Central memory CD4-positive, alpha-beta T cell (primary cell): ENCODE measurements at places on chromosomes 6 and 20.

DNA sequence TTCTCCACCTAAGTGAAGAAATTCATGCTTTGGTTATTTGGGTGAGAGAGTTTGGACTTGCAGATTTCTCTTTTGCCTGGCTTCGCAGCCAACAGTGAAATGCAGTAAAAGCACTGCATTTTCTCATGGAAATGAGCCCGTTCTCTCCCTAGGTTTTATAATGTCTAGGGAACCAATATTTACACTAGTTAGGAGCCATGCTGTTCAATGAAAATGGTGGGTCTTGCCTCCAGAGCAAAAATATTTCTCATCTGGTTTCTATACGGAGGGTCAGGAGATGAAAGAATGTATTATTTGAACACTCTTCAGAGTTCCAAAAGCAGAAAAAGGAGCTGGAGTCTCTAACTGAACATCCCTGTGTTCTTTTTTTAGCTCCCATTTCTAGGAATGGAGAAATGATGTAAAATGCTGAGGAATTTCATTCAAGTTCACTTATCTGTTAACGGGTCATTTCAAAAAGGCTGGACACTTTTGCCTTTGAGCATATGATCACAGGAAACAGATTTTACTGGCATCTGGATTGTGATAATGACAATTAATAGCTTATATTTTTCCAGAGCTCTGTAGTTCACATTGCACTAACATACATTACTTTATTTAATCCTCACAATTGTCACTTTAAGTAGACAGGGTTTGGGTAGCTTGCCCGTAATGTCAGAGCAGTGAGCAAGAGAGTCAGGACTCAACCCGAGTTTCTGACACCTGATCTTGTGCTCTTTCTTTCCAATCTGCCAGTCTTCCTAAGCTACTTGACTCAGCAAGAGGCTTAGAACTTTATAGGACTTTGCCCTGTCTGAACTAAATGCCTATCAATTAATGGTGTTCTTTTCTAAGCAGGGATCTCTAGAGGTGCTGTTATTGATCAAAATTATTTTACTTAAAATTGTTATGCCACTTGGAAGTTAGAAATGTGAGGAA, 78.0 kb downstream of the PPP1R14C start:
- DNase-seq = no peak

DNA sequence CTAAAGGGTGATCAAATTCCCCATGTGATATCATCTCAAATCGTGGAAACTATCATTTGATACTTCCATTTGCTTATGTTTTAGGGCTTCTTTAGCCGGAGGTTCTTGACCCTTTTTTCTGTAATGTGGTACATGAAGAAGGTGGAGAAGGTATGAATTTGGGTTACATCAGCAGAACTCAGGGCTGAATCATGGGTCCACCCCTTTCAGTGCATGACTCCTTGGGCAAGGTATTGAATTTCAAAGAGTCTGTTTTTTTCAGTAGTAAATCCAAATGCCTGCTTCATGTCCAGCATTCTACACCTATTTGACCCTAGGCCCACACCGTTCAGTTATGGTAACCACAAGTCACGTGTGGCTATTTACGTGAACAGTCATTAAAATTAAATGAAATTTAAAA, 30.6 kb upstream of the QKI start:
- no peak for DNase-seq

DNA sequence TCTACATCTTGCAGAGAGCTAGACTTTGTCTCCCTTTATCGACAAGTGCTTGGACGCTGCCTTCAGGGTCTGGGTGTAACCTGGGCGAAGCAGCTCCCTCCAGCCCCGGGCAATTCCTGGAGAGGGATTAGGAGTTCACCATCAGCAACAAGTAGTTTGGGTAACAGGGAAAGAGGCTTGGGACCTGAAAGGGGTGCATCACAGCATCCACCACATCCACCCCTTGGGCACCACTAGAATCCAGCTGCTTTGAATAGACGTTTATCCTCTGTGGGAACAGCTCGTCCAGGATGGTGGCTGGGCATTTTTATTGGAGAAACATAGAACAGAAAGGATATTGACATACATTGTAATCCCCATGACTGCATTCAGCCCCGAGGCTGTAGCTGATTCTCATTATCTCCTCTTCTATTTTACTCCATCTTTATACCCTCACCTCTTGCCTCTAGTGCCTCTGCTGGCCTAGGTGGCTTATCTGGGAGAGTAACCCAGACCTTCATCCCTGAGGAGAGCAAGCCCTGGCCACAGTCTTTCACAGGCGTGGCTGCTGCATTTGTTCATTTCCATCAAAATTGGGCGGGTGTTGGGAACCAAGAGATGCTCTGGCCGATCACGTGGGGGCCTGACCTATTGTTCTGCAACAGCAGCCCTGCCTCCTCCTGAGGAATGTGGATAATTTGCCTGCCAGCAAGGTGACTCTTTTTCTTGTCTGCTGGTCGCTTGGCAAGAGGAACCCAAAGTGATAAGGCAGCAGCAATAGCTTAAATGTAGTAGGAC, 109.2 kb upstream of the RALGAPA2 start:
- no peak for DNase-seq

DNA sequence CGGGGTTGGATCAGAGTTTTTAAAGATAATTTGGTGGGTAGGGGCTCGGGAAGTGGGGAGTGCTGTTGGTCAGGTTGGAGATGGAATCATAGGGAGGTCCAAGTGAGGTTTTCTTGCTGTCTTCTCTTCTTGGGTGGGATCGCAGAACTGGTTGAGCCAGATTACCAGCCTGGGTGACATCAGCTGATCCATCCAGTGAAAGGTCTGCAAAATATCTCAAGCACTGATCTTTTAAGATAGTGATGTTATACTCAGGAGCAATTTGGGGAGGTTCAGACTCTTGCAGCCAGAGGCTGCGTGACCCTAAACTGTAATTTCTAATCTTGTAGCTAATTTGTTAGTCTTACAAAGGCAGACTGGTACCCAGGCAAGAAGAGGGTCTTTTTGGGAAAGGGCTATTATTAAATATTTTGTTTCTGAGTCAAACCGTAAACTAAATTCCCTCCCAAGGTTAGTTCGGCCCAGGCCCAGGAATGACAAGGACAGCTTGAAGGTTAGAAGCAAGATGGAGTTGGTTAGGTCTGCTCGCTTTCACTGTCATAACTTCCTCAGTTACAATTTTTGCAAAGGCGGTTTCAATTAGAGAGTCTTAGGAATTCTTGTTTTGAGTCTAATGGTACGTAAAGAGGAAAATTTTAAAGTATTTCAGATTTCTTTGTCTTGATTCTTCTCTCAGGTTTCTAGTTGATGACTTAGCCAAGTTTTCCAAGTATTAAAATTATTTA, 53.1 kb downstream of the SCAF8 start:
- no peak for DNase-seq

DNA sequence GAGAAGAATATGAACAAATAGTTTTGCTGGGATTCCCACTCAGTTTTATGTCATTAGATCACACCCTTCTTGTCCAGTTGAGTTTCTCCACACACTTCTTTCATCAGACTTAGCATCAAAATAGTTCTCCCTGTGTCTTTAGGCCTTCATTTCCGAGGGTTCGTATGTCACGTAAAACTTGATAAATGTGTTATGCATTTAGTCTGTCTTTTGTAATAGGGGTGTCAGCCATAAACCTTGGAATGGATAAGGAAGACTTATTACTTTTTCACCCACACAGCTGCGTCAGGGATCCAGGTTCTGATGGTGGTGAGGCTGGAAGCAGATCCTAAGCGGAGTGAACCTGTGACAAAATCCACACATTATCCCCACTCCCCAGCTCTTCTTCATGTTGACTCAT, 246.8 kb downstream of the CD83 start:
- no peak for DNase-seq

DNA sequence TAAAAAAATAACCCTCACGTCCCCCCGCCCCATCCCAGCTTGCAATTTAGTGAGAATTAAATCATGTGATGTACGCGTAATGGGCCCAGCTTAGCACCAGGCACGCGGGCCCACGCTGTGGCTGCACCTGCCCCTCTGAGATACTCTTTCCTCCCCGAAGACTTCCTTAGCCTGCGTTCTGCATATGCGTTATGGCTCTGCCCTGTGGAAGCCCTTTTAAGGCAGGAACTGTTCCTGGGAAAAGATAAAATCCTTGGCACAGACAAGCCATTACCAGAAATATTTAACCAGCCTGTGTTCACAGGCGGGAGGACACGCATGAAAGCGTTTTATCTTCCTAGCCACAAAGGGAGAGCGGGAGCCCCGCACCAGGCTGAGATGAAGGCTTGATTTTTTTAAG, 311.0 kb downstream of the LRFN2 start:
- no peak for DNase-seq

GRCh38 chr6:39421383-39422225, 99.1 kb upstream of the KCNK16 start:
- DNase-seq = no peak

- peak; percentile 10 for DNase-seq
Measured at GRCh38 chr6:41427642-41428335, 92.4 kb downstream of the NCR2 start.

DNA sequence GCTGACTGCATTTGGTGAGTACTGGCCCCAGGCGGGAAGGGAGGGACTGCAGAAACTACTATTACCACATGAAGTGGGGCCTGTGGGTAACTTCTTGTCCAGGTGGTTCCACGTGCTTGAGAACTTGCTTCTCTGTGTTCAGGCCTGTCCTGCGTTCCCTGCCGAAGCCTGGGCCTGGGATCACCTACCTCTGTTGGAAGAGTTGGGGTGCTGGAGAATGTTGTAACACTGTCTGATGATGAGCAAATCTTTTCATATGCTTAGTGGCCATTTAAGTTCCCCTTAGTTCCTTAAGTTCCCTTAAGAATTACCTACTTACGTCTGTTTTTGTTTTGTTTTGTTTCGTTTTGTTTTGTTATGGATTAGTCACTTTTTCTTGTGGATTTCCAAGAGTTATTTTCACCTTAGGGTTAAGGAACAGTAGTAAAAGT, 154.4 kb downstream of the DTNBP1 start:
- DNase-seq = no peak

DNA sequence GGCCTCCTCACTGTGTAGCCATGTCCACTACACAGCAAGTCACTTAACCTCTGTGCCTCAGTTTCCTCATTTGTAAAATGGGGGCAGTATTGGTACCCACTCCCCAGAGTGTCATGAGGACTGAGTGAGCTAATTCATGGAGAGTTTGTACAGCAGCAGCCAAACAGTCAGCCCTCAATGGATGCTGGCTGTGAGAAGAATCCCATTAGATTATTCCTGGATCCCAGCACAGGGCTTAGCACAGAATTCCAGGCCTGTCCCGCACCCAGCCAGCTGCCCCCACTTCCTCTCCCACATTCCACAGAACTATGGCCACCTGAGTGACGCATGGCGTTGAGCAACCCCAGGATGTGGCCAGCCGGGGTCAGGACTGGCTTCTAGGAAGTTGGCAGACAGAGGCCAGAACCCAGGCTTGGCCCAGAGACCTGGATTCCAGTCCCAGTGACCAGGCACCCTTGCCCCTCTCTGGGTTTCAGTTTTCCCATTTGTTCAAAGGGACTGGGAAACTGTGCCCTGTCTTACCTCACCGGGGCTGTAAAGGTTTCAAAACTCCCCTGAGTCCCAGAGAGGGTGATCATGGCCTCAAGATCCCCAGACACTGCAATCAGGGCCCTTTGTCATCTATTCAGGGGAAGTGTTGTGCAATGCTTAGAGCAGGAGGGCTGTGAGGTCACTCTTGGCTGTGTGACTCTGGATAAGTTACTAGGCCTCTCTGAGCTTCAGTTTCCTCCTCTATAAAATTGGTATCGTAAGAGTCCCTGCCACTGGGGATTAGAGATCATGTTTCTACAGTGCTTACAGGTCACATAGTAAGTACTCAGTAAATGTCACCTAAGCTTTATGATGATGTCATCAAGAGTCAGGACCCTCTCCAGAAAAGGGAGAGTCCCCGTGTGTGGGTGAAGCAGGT, 3.0 kb upstream of the TGM2 start:
- no peak for DNase-seq

GRCh38 chr6:170378502-170378901, 71.9 kb downstream of the FAM120B start:
- DNase-seq = no peak

DNA sequence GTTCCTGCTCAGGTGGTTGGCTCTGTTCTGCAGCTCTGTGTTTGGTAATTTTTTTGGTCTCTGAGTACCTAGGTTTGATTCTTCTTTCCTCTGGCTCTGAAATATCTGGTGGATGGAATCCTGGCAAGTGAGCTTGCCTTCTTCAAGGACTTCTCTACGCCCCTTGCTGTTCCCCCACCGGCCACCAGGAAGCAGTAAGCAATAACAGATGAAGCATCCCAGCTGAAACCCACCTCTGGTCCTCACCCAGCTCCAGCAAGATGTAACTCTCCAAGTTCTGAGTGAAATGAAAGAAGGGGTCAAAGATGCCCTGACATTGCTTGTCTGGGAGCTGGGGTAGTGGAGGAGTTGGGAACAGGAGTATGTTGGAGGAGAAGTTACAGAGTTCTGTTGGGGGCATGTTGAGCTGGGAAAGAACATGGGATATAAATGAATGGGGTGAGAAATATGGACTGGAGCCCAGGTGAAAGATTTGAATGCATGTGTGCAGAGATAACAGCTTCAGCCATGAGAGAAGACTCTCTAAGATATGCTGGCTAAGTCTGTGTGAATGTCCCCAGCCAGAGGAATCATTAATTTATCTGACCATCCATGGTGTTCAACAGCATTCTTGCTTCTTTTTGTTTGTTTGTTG, 51.3 kb upstream of the GLP1R start:
- DNase-seq = no peak

DNA sequence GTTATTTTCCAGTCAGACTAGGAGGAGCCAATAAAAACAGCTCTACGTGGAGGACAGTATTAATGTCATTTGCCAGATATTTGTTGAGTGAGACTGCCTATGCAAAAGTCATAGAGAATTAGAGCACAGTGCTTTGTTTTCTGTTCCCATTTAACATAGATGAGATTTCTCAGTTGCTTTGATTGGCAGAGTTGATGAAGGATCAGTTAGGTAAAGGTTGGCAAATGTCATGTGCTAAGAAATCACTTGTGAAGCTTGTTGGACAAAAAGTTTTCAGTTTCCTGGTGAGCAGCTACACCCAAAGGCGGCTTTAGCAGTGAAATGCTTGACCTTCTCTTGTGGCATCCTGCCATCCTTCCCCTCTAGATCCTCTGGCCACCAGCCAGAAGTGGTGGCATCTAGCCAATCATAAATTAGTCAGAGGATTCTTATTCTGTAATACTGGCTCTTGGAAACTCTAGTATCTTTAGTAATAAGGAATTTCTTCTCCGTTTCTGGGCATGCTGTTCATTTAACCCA, 37.0 kb downstream of the BCKDHB start:
- no peak for DNase-seq

GRCh38 chr6:129943637-129944271, 74.6 kb upstream of the L3MBTL3 start:
- no peak for DNase-seq

- DNase-seq = no peak
Measured at GRCh38 chr6:4139272-4139671, 3.9 kb upstream of the ECI2 start.
